ENCODE measurements at places on chromosomes 7 and 10.

GRCh38 chr10:19947656-19948055 is 131.4 kb downstream of the PLXDC2 start:
- no peak for DNase-seq

DNA sequence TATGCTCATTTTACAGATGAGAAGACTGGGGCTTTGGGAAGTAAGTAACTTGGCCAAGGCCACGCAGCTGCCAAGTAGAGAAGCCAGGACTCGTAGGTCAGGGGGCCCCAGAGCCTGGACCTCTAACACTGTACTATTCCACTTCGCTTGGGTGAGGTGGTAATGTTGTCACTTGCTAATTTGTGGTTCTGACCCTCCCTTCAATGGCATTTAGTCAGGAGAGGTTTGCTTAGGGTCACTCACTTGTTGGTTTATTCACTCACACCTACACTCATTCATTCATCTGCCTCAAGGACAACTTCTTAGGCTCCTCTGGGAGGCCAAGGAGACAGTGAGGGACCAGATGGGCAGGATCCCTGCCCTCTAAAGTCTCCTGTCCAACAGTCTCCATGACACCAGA is 21.3 kb downstream of the BTBD16 start:
- DNase-seq: no peak

DNA sequence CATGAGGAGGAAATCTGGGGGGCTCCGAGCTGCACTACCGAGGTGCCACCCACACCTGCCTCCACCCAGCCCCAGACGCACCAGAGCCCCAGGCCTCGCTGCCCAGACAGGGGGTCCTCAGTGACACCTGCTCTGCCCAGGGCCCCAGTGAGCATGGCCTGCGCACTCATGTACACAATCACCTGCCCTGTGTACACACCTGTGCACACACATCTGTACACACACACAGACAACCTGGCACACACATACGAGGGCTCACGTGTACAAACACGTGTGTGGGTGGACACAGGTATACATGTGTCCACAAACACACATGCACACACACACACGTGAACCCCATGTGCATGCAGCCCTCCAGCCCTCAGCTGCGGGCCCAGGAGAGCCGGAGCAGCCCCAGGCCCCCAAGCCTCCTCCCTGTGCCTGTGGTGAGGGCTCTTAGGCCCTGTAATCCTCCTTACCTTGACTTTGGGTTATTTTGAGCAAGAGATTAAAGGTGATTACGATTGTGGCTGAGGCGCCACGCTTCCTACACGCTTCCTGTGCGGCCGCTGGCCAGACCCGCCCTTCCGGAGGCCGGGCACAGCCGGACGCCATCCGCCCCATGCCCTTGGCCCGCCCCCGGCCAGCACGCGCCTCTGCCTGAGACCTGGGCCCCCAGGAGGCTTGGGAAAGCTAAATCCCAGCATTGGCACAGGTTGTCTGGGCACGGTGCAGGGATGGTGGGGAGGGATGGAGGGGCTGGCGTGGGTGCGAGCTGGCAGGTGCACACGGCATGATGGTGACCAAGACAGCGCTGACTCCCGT is 71.9 kb downstream of the ELFN1 start:
- DNase-seq: no peak

DNA sequence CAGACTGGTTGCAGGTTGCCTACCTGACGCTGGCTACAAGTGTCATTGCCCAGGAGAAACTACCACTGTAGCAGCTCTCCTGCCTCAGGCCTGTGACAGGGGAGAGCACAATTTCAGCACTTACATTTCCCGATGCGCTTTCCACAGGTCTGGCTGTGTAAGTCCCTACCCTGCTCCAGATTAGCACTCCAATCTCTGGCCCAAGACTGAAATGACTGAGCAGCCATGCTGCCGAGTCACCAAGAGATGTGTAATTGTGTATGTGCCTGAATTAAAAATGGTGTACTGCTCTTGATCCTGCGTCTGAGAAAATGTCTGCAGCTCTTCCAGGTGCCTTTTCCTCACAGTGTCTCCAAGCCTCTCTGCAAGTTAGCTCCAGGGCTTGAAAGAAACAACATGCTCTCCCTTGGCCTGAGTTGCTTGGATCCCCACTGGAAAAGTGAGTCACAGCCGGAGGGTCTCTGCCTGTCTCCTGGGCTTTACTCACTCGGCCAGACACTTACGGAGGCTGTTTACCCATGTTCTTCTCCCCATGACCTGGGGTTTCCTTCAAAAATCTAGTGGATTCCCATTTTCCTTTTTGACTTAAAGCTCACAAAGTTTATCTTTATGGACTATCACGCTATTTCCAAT is 1001.7 kb upstream of the KCND2 start:
- DNase-seq: no peak

DNA sequence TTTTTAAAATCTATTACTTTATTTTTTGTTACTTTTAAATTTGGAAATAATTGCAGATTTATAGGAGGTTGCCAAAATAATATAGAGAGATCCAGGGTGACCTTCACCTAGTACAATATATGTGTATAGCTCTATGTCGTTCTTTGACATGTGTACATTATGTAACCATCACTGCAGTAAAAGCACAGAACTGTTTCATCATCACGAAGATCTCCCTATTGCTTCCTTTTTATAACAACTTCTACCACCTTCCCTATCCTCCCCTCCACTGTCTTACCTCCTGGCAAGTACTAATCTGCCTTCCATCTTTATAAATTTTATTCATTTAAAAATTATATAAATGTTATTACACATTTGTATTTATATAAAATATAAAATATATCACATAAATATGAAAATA is 251.0 kb downstream of the AUTS2 start:
- no peak for DNase-seq

DNA sequence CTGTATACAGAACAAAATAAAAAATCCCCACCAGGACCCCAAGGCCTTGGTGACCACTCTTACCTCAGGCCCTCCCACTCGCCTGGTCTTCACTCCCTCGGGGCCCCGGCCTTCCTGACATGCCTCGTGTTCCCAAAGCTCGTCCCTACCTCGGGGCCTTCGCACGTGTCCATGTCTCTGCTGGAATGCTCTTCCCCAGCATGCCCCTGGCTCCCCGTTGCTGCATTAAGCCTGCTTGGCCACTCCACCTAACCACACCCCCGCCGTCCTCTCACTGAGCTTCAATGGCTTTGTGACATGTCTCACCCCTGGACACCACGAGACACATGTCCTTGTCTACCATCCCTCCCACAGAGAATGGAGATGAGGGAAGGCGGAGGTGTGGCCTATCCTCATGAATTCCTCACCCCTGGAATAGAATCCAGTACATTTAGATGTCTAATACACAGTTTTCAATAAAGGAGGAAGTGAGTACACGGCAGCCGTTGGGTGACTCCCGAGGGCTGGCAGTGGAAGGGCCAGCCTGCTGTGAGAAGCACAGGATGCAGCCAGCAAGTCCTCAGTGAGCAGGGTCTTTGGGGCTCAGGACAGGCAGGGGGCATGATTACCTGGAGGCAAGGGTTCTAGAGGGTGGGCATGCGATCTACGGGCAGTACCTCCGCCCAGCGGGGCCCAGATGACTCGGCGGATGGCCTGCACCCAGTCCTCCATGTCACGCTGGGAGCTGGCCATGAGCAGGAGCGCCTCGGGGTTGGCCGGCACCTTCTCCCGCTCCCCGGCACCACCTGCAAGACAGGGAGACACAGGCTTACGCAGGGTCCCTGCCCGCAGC is 125.7 kb downstream of the ARHGAP22 start:
- no peak for DNase-seq

DNA sequence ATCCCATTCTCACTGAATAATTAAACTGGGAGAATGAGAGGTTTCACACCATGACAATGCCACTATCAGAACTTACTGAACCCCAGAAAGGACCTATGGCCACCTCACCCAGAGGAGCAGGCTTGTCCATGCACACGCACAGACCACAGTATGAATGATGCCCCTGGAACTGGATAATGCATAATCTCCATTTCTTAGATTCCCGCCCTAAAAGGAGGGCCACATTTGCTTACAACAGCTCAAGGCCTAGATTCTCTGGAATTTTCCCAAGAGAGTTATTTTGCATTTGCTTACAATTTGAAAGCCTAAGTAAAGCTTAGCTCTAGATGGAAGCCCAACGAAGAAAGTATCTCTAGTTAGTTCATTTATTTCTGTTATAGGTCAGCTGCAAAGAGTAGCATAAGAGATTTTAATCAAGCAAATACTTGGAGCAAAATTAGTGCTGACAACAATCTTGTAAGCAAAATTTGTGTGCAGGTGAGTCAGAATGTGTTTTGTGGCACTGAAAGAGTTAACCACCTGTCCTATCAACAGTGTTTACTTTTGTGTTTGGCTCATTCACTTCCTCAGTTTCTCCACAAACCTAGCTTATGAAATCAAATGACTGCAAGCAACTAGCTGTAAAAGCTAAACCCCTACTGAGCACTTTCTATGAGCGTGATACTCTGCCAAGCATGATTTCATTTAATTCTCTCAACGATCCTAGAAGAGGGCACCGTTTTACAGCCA is 32.1 kb downstream of the ELMO1 start:
- no peak for DNase-seq

DNA sequence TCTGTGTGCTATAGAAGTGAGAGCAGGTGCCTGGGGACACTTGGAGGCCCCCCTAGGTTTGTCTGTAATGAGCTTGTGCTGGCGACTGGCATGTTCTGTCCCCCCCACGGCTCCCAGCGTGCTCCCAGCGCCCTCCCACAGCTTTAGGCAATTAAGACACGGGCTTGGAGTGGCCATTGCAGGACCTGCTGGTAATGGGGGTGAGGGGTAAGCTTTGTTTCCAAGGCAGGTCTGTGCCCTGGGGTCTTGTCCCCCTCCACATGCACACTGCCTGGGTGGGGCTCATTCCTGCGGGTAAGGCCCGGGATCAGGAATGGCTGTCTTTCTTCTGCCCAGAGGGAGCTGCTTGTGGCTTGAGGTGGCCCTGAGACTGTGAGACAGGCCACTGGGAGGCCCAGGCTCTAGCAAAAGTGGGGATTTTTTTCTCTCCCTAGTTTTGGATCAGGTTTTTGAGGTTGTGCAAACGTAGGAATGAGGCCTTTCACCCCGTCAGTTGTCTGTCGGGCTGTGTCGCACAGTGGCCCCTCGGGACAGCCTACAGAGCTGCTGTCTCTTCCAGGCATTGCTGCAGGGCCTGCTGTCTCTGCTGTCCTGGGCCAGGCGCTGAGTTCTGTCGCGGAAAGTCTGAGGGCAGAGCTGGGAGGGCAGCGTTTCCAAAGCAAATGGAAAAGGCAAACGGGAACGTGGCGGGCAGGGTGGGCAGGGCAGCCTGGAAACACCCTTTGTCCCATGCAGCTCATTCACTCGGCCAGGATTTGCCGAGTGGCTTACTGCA is 107.4 kb downstream of the LHPP start:
- DNase-seq: no peak

GRCh38 chr10:12710594-12711349 is 290.7 kb downstream of the CCDC3 start:
- peak; percentile 75 for DNase-seq

DNA sequence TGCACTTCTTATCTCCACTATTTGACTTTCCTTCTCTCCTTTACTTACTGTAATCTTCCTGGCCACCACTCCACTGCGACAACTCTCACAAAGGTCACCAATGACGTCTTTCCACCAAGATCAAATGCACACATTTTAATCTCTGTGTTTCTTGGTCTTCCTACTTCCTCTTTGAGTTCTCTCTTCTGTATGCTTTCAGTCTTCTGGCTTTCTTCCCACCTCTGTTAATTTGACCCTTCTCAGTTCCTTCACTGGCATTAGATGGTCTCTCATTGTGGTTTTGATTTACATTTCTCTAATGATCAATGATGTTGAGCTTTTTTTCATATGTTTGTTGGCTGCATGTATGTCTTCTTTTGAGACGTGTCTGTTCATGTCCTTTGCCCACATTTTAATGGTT is 31.9 kb downstream of the FAM107B start:
- no peak for DNase-seq

GRCh38 chr7:112881-113280 is 79.5 kb upstream of the FAM20C start:
- no peak for DNase-seq

GRCh38 chr10:93081834-93082233 is 8.1 kb downstream of the CYP26A1 start:
- no peak for DNase-seq

GRCh38 chr10:13074563-13075451 is 25.2 kb upstream of the OPTN start:
- peak; percentile 6 for DNase-seq

DNA sequence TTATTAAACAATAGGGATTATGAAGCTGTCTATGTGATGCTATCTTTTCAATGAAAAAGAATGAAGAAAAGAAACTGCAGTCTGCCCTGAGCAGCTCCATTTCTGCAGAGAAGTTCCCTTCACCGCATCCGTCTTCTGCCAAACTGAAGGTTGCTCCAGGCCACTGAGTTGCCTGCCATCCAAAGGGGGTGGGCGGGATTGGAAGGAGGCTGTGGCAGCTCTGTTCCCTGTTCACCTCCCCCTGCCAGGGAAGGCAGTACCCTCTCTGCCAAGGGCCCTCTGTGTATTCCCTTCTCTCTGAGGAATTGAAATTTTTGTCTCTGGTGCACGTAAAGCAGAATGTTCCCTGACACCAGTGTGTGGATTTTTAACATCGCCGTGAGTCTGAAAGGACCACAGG is 243.1 kb upstream of the GHITM start:
- no peak for DNase-seq

GRCh38 chr7:48087349-48087748 is 1.7 kb upstream of the UPP1 start:
- DNase-seq: no peak

- no peak for DNase-seq
Observed at GRCh38 chr7:116024826-116025809, 5.4 kb downstream of the TFEC start.

DNA sequence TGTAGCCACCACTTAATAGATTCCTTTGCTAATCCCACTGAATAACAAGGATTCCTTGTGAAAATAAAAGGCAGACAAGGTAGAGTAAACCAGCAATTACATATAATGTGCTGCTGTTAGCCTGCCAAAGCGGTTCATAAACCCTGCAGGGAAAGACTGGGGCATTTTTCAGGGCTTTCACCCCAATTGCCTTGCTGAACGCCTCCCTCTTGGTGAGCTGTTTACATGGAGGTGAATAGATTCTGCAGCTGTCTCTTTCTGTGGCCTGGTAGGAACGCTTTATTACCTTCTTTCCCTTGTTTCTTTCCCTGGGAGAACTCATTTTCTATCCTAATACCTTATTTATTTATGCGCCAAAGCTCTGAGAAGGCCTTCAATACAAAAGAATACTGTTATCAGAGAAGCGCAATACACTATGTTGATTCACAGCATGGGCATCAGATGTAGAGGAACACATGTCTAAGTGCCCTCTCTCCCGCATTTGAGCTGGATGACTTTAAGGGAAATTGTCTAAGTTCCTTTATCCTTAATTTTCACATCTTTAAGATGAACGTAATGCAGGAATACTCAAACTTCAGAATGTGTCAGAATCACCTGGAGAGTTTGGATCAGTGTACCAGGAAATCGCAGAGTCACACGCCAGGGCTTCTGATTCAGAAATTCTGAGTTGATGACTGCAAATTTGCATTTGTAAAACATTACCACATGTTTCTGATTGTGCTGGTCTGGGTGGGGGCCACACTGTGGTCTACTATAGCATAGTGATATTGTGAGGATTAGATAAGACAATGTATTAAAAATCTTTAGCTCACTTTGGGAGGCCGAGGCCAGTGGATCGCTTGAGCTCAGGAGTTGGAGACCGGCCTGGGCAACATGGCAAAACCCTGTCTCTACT is 1203.8 kb downstream of the SORCS3 start:
- DNase-seq: no peak

GRCh38 chr7:19106241-19107080 is 11.0 kb downstream of the TWIST1 start:
- DNase-seq: no peak
